Activated T-helper 1 cell treated with anti-CD3 and anti-CD28 coated beads, Interleukin-2, amount 50 U/mL, for 16 hours (primary cell): ENCODE measurements at places on chromosomes 1 and 21.

GRCh38 chr1:205913451-205914154 is 29.7 kb downstream of the SLC26A9 start:
- no peak for DNase-seq

DNA sequence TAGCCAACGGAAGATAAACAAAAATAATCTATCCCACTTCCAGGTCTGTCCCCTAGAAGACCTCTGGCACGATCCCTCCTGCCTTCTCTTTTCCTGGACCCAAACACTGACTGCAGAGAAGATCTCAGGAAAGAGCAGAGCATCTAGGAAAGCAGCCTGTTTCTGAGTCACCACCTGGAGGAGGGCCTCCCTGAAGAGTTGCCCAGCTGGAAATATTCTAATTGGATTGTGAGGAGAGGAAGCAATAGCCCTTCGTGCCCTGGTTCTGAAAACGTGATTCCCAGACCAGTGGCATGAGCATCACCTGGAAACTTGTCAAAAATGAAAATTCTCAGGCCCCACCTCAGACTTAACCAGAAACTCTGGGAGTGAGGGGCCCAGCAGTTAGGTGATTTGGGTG is 411.1 kb downstream of the SETD4 start:
- no peak for DNase-seq

- no peak for DNase-seq
These were observed 1.7 kb upstream of the AIRE start for GRCh38 chr21:44283948-44284347.

GRCh38 chr1:48048064-48048463 is 50.9 kb upstream of the TRABD2B start:
- no peak for DNase-seq

DNA sequence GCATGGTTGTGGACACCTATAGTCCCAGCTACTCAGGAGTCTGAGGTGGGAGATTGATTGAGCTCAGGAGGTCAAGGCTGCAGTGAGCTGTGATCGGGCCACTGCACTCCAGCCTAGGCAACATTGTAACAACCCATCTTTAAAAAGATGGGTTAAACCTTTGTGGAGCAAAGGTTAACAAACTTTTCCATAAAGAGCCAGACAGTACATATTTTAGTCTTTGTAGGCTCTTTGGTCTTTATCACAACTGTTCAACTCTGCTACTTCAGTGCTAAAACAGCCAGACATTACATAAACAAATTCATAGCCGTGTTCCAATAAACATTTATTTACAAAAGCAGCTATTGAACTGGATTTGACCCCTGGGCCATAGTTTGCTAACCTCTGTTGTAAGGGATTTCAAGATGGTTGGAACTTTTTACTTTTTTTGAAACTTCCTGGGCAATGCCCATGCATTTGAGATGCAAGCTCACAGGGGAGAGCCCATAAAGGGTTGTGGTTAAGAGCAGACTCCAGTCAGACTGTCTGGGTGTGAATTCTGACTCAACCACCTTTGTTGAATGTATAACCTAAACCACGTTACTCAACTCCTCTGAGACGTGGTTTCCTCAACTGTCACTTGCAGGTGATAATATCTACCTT is 10.8 kb downstream of the INAVA start:
- no peak for DNase-seq

DNA sequence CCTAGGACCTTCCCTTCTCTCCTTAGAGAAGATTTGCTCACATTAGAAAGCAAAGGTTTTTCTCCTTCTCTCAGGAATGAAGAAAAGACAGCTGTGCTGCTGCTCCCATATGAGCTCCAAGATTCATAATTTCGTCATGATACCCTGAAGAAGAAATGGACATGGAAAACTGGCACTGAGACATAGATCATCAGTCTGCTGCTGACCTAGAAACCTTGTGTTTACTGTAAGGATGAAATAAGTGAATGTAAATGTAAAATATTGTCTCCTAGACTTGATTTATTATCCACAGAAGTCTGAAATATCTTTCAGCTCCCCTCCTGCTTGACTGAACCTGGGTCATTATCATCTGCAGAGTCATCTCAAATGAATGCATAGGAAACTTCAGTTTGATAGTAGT is 77.9 kb downstream of the ZC3H11B start:
- DNase-seq = no peak

GRCh38 chr1:194829492-194829891 is 1643.1 kb upstream of the B3GALT2 start:
- no peak for DNase-seq

DNA sequence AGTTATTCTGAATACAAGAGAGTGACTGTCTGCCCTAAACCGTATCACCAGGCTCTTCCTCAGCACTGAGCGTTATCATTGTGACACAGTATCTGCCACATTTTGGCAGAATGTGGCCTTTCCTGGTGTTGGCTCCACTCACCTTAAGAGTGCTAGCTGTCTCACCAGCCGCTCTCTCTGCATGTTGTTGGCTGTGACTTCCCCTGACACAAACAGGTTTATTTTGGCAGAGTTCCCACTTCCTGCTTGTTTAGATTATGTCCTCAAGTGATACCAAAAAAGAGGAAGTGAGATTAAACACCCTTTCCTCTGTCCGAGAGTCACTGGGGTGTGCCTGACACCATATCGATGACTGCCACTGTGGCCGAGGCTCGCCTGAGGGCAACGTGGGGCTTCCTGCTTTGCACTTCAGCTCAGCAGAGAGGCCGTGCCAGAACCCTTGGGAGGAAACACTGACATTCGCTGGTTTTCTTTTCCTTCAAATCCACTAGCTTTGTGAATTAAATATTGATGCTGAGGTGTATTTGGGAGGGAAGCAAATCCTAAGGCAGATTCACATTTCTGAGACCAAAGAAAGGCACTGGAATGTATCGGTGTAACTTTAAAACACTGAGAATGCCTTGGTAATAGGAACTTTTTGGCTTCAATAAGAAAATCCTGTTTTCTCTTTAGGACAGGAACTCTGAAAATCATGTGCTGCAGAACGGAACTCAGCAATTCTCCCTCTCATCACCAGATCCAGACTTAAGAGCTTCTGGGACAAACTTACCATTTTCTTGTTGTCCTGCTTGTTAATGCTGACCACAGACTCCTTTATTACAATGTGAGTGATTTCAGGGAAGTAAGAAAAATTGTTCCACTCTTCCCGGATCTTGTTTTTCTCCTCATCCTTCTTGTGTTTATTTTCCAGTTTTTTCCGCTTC is 102.1 kb downstream of the JAK1 start:
- DNase-seq = peak; percentile 8

- DNase-seq = no peak
These were observed 44.3 kb downstream of the ARID1A start for GRCh38 chr1:26740023-26740634.

DNA sequence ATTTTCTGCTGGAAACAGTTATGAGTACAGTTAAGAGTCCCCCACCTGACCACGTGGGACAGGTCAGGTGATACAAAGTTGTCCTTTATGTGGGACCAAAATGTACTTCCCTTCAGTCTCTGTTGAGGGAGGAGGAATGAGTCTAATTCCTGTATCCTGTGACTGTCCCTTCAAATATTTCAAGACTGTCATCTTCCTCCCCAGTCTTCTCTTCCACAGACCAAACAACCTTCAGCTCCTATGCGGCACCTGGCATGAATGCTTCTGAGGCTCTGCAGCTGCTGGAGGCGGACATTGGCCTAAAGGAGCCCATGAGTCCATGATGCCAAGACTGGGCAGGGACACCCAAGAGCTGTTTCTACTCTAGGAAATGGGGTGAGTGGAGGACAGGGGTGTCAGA is 72.1 kb upstream of the SIM2 start:
- no peak for DNase-seq

DNA sequence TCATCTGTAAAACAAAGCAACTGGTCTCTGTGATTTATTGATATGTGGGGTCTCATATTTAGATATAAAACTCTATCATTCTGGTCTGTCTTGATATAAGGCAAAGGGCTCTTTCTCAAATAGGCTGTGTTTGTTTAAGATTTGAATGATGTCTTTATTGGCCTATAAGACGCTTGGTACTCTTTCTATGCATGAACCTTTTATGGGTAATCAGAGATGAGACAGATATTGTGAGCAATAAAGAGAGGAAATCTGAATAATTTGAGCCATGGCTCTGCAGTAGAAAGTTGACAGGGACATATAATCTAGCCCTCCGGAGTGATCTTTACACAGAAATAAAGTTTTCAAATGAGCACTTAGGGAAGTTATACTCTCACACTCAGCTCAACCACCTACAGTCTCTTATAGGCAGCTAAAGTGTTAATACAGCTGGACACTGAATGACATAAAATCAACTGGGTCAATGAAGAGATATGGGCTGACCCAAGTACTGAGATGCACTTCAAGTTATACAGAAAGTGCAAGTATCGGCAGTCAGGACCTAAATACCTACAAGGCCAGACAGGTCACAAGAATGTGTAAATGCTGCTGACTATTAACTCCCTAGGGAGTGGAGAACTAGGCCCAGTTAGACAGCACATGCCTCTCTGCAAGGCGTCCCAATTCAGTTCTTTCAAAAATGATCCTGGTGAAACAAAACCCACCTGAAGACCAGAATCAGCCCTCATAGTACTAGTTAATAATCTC is 111.0 kb downstream of the PTPN14 start:
- no peak for DNase-seq

DNA sequence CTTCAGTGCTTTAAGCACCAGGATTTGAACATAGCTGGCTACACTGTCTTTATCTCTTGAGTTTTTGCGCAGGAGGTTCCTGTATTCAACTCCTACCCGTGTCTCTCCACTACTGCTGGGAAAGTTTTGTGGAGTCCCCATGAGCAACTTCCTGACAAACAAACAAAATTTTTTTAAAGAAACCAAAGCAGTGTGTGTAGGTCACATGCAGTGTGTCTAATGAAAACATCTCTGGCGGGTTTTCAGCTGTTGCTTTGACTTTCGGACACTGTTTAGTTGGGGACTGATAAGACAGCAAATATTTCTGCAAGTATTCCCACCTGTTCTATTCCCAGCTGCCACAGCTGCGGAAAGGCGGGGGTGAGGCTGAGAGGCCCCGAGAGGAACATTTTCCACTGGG is 2.0 kb downstream of the PSEN2 start:
- DNase-seq = no peak

DNA sequence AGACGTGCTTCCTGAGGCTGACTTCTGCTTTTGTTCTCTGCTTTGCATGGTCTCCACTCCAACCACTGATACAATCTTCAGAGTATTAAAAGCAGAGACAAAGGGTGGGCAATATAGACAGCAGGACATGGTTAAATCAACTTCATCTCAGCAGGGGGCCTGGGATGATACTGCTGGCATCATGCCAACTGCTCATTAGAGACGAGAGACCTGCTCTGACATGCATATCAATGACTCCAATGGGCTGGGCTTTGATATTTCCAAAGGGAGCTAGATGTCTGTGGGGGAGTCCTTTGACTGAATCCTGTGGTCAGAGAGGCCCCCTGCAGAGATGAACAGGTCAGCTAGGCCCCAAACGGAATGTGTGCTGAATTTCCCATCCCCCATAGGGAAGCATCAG is 106.6 kb downstream of the ACTL8 start:
- no peak for DNase-seq

GRCh38 chr1:47650205-47650604 is 212.4 kb downstream of the FOXD2 start:
- DNase-seq = no peak

DNA sequence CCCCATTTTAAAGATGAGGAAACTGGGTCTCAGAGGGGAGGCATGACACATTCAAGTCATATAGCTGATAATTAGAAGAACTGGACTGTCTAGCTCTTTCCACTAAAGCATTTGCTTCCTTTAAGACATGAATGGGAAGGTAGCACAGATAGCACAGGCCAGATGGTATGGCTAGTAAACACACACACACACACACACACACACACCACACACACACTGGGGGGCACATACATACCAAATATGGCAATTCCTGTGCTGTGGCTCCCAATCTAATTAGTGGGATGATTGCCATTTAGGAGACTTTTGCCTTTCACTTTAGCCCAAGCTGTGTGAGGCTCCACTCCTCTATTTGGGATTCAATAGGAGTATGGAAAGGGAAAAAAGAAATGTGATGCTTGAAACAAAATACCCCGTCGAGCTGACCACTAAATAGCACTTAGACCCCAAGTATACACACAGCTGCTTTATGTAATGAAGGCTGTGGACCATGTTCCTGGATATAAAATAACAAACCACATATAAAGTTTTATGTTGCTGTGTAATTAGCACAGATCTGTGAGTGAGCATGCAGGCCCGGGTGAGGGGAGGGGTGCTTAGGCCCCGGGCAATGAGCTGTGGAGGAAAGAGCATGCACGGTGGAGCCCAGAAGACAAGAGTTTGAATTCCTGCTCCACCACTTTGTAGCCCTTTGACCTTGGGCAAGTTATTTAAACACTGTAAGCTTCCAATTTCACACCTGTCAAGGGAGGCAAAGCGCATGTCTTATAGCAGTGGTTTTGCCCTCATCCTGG is 6.8 kb upstream of the TRABD2B start:
- no peak for DNase-seq

- DNase-seq = no peak
These were observed 565.2 kb upstream of the ADAMTS5 start for GRCh38 chr21:27532076-27532475.

- no peak for DNase-seq
These were observed 33.4 kb downstream of the FAM78B start for GRCh38 chr1:166133276-166133841.

DNA sequence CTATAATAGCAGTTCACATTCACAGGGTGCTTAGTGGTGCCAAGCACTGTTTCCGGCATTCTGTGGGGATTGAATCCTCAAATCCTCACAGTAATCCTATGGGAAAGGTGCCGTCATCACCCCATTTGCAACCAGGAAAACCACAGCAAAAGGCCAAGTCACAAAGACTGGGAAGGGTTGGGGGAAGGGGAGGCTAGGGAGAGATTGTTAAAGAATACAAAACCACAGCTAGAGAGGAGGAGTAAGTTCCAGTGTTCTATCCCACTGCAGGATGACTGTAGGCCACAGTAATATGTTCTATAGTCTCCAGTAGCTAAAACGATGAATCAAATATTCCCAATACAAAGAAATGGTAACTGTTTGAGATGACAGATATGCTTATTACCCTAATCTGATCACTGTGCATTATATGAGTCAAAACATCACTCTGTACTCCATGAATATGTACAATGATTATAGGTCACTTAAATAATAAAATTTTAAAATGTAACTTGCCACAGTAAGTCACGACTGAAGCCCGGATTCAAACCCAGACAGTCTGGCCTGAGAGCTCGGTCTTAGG is 256.8 kb downstream of the TOMM20 start:
- DNase-seq = no peak

- peak; percentile 19 for DNase-seq
These were observed 131.6 kb downstream of the TGFBR3 start for GRCh38 chr1:91754348-91754747.
